ENCODE measurements at places on chromosomes 5 and 9.

GRCh38 chr5:103092676-103093075, 27.3 kb downstream of the GIN1 start:
- no peak for DNase-seq

- no peak for DNase-seq
These were observed 28.6 kb downstream of the KCNN2 start for GRCh38 chr5:114390431-114390830.

- no peak for DNase-seq
These were observed 225.4 kb upstream of the RFX3 start for GRCh38 chr9:3751125-3751758.

DNA sequence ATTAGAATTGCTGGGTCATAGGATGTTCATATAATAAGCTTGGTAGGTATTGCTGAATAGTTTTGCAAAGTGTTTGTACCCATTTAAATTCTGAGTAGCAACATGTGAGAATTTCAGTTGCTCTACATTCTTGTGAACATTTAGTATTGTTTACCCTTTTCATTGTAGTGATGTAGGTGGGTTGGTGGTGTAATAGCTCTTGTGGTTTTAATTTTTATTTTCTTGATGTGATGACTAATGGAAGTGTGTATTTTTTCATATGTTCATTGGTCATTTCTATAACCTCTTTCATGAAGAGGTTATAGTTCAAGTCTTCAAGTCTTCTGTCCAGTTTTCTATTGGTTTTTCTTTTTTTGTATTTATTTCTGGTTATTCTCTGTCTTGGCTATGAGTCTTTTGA, 34.4 kb downstream of the RASA1 start:
- no peak for DNase-seq

DNA sequence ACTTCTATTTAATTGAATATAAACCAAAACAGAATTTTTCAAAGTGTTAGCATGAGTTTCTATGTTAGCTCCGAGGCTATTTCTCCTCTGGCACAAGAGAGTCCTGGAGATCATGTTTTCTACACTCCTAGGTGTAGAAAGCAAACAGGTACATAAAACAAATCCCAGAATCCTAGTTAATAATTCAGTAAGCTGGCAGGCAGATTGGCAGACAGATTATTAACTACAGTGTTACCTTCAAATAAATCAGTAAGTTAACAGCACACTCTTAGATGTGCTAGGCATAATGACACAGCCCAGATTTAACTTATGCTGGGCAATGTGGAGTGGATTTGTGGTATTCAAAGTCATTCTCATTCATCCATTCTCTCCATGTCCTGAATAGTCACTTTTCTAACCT, 282.8 kb upstream of the RPS23 start:
- DNase-seq, result no peak

GRCh38 chr9:91298311-91298710, 63.4 kb downstream of the AUH start:
- no peak for DNase-seq

GRCh38 chr5:134422791-134423365, 11.2 kb upstream of the CDKN2AIPNL start:
- DNase-seq, result no peak

All from KBM-7 (cell line).